Activated naive CD4-positive, alpha-beta T cell treated with anti-CD3 and anti-CD28 coated beads for 36 hours (primary cell): ENCODE measurements at places on chromosomes 7 and 10.

DNA sequence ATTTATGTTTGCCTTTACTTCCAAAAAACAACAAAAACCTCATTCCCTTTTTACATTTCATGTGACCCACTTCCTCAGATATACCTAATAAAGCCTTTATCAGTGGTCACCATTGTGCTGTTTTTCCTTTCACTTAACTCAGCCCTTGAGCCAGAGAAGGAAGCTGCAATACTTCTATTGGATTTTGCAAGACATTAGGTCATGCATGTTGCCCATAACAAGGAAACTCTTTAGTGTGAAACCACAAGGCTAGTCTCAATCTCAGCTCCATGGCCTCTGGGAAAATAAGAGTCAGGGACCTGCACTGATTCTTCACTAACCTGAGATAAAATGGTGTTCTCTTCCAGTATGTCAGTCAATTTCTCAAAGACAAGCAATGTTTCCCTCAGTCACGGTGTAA, 27.8 kb downstream of the STEAP4 start:
- H3K36me3 ChIP-seq, result no peaks in the 10 kb centered on the region
- H3K27me3 ChIP-seq, result peaks cover 14% of the 10 kb centered on the region
- no peak overlapping the region for H3K4me3 ChIP-seq

DNA sequence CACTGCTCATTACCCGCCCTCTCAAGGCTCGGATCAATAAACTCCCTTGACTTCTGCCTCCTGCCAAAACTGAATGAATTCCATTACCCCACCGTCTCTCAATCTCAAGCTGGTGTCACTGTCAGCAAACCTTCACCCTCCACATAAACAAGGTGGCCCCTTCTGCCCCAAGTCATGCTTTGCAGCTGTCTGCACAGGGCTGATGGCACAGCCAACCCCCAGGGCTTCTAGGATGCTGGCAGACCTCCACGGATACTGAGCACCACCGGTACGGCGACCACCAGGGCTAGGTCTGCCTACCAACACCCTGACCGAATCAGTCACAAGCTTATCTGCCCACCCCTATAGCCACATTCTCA, 46.1 kb downstream of the PARD3 start:
- DNase-seq, result no peak
- no peak overlapping the region for H3K4me3 ChIP-seq
- no peak overlapping the region for H3K27ac ChIP-seq

- no peaks in the 10 kb centered on the region for H3K36me3 ChIP-seq
- DNase-seq, result no peak
- H3K4me1 ChIP-seq, result no peaks in the 10 kb centered on the region
- no peak overlapping the region for H3K27ac ChIP-seq
- peaks cover 4% of the 10 kb centered on the region for H3K27me3 ChIP-seq
Observed at GRCh38 chr10:84117686-84118394, 21.5 kb upstream of the GHITM start.

- H3K27ac ChIP-seq, result no peak overlapping the region
- H3K36me3 ChIP-seq, result no peaks in the 10 kb centered on the region
- no peaks in the 10 kb centered on the region for H3K4me1 ChIP-seq
- no peak for DNase-seq
Observed at GRCh38 chr7:421136-421991, 98.3 kb downstream of the PDGFA start.

DNA sequence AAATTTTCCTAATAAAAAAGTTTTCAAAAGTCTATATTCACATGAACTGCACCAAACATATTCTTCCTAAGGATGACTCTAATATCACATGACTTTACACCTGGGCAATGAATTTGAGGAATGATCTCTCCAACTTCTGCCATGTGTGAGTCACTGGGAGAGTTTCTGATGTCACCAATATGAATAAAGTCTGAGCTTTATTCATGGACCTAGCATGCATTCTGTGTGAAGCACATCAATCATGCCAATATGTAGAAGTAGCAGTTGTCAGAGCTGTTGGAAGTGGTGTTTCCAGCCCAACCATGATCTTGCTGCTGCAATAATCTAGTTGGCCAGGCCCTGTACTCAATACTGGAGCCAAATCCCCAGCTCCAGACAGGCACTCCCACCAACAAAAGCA, 91.7 kb upstream of the IFRD1 start:
- H3K4me3 ChIP-seq, result no peak overlapping the region
- no peak for DNase-seq
- no peaks in the 10 kb centered on the region for H3K4me1 ChIP-seq
- H3K27me3 ChIP-seq, result peaks cover 25% of the 10 kb centered on the region
- no peak overlapping the region for H3K27ac ChIP-seq

DNA sequence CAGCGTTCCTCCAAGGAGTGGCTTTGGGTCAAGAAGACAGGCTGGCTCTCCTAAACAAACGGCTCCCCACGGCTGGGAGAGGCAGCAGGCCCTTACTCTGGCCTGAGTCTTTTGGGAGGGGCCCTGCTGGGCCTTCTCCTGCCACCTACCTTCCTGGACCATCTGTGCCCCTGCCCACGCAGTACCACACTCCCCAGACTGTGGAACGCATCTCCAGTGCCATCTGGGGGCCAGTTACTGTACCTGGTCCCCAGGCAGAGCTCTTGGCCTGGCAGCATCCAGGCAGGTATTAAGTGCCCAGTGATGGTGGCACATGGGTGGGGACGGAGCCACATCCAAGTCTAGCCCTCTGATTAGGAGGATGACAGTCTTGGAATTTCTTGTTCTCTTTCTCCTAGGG, 14.4 kb downstream of the ALKBH4 start:
- no peaks in the 10 kb centered on the region for H3K27me3 ChIP-seq
- H3K36me3 ChIP-seq, result peaks cover 2% of the 10 kb centered on the region
- no peak overlapping the region for H3K4me3 ChIP-seq
- peak; percentile 63 for DNase-seq

DNA sequence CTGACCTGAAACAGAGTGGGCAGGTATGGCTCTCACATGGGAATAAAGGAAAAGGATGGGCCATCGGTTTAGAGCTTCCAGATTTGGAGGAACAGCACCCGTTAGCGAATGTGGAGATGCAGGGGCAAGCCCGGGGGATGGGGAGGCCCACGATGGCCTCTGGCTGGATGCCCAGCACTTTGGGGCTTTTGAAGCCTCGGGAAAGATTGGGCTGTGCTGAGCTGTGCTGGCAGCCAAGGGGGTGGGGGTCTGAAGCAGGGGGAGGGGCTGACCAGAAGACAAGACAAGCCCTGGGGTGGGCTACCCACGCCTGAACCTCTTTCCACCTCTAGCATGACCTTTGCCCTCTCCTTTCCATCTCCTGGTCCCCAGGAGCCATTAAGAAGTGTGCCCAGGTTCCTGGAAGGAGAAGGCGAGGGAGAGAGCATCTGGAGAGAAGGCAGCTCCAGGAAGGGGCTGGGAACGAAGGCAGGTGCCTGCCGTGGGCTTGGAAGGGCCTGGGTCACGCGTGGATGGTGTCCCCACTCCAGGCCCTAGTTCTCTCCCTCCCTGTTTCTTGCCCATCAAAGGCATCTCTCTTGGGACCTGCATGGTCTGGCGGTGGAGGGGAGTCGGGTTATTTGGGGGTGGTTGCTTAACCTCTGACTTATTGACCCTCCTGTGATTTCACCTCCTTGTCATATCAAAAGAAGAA, 39.7 kb downstream of the JAKMIP3 start:
- no peak overlapping the region for H3K27ac ChIP-seq
- no peaks in the 10 kb centered on the region for H3K36me3 ChIP-seq
- no peak overlapping the region for H3K4me3 ChIP-seq
- DNase-seq, result no peak

DNA sequence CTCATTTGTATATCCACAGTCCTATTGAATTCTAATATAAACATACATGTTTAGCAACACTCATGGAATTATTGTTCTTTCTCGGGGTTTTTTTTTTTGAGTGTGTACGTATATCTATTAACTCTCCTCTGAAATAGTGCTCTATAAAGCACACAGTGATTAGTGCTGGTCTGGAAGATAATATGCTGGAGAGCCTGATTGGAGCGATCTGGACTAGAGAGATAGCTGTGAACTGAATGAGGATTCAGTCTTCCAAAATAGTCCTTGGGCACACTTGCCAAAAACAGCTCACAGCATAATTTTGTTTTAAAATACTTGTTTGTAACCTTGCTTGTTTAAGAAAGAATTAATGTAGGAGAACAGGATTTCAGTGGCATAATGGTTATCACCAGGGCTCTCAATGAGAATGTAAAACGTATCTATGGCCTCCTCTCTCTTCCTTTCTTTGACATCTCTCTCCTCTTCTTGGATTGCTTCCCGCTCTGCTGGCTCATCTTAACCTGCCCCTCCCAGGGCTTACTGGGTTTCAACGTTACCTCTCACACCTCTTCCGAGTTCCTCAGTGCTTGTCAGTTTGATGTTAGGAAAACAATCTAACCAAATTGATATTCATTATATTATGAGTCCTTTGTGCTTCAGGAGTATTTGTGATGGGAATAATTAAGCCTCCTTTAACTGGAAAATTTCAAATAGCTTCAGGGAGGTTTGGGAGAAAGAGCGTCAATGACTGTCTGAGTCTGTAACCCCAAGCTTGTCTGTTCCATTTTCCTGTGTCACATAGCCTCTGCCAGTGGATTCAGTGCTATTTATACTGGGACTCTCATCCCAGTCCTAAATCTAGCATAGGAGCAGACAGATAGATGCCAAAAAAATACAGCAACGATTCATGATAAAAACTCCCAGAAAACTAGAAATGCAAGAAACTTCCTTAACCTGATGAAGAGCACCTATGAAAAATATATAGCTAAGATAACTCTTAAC, 16.2 kb upstream of the AGK start:
- H3K27ac ChIP-seq, result no peak overlapping the region
- no peaks in the 10 kb centered on the region for H3K36me3 ChIP-seq
- no peak for DNase-seq
- H3K27me3 ChIP-seq, result peaks cover 29% of the 10 kb centered on the region

DNA sequence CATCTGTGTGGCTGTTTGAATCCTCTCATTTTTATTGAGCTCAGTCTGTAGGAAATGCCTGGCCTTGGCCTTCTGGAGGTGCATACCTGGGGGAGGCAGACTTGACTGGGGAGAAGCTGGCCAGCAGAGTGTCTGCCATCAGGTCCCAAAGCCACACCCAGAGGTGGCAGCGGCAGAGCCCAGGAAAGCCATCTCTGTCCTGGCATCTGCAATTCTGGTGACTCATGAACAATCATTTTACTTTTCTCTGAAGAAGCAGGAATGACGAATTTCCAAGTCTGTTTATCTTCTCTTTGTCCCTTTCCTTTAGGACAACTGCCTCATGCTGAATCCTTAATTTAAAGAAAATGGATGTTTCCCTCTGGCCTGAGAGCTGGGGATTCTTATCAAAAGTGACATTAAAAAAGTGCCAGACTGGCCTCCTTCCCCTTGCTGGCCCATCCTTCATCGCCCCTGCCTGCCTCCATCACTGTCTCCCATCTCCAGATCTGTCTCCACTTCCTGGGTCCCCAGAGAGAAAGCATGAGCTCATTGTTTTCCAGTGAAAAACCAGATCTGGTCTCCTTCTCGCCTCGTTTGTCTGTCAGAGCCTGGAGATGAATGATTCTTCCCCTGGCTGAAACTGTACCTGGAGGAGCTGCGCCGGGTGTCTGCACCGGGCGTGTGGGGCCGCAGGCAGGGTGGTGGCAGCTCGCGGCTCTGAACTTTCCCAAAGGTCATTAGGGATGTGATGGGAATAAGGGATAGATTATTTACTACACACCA, 124.5 kb downstream of the TMEM178B start:
- H3K36me3 ChIP-seq, result no peaks in the 10 kb centered on the region
- no peak overlapping the region for H3K27ac ChIP-seq
- H3K4me1 ChIP-seq, result no peaks in the 10 kb centered on the region
- peaks cover 14% of the 10 kb centered on the region for H3K27me3 ChIP-seq

DNA sequence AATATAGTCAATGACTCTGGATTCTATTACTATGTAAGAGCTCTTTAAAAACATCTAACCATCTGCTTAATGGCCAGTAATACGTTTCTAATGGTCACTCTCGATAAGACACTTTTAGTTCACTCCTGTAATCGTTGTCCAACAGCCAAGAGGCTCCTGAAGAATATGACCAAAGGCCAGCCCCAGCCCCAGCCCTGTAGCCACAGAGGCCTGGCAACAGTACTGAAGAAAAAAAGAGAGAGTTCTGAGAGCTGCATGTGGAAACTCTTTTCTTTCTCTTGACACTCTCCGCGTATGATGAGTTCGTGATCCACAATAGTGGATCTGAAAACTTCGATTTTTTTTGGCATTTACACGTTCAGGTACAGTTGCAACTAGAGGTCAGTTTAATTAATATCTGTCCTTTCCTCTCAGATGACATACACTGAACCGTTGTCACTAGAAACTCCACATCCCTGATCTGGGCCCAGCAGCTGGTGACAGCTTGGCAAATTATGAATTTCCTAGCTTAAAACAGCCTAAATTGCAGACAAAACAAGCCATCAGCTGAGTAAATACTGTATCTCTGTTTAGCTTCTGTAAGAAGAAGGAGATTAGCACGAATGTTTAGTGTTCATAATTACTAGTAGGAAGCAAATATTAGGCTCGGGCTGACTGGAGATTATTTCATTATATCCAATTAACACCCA, 456.7 kb downstream of the LRMDA start:
- H3K27ac ChIP-seq, result no peak overlapping the region
- no peaks in the 10 kb centered on the region for H3K36me3 ChIP-seq
- no peaks in the 10 kb centered on the region for H3K4me1 ChIP-seq
- H3K4me3 ChIP-seq, result no peak overlapping the region

DNA sequence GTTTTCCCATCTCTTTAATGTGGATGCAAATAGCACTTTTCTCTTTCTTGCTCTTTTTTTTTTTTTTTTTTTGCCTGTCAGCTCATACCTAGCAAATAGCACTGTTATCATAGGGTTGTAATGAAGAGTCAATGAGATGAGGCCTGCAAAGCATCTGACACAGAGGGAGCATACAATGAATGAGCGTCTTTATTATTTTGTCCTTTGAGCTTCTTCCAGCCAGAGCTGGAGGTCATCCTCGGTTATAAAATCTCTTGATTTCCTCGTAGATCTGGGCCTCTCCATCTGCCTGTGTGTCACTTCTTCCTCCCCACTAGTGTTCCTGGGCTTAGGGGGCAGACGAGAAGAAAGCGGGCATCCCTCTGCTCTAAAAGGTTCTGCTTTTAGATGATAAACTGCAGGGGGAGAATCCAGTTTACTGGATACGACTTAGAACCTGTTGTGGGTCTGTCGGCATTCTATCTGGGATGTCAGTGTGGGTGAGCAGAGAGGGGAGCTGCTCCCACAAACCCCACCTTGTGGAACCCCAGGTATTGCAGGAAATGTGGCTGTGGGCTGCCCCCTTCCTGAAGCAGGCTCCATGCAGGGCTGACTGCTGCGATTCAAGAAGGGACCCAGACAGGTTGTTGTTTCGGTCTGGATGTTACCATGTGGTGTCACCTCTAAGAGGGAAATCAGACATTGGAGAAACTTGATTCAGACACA, 135.8 kb upstream of the GPR26 start:
- no peak overlapping the region for H3K27ac ChIP-seq
- H3K4me1 ChIP-seq, result no peaks in the 10 kb centered on the region
- peaks cover 24% of the 10 kb centered on the region for H3K27me3 ChIP-seq
- DNase-seq, result no peak
